Left ventricle myocardium superior (tissue), 1 donor: ENCODE measurements at places on chromosomes 5 and 9. TPM values are rescaled to one million over a fixed set of nuclear protein-coding genes. Genes with fewer than 3 reads are reported as not detected.

DNA sequence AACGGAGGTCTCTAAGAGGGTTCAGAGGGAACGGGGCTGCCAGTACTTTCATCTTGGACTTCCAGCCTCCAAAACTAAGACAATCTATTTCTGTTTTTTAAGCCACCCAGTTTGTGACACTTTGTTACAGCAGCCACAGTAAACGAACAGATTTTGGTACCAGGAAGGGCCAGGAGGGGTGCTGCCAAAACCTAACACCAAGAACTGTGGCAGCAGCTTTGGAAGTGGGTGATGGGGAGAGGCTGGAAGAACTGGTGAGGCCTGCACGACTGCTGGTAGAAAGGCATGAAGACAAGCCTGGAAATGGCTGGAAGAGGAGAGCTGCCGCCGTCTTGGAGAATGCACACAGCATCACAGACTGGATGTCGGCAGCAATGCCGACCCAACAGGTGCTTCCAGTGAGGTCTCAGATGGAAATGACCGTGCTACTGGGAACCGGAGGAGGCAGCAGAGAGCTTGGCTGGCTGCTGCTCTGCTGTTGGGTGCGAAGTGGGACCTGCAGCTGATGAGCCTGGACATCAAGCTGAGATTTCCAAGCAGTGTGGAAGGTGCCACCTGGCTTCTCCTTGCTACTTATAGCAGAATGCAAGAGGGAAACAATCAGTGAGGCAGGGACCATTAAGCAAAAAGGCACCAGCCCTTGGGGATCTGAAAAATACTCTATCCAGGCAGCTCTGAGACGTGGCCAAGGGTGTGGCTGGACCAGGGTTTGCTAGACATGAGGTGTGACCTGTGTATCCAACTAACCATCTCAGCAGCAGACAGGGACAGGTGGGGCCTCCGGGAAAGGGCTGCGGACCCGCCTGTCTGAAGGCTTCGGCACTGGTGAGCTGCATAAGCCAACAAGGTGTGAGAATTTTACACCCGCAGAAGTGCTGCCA is 4.7 kb upstream of the TMEM210 start:
- DNase-seq: no peak

- DNase-seq: no peak
Observed at GRCh38 chr5:1294835-1295649, at the start of gene TERT. Gene TERT, minus strand, starts transcription at chr5:1295068. Its CDS starts 79 bp downstream, at chr5:1294989.

GRCh38 chr9:131324736-131325679 is 35.5 kb downstream of the PLPP7 start:
- peak; percentile 30 for DNase-seq

DNA sequence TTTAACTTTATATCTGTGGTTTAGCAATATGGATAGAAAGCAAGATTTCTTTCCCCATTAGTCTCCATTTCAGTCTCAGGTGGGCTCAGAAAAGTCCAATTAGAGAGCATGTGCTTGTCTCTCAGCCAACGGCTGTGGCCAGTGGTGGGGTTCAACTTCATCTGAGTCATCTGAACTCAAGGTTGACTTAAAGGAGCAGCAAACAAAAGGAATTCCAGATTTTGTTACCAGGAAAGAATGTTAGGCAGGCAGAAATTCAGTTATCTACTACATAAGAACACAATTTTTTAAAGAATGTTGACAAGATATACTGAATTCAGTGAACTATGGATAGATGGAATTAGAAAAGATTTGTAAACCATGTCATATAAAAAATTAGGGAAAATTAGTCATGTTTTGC is 784.1 kb downstream of the MAT2B start:
- DNase-seq: no peak

DNA sequence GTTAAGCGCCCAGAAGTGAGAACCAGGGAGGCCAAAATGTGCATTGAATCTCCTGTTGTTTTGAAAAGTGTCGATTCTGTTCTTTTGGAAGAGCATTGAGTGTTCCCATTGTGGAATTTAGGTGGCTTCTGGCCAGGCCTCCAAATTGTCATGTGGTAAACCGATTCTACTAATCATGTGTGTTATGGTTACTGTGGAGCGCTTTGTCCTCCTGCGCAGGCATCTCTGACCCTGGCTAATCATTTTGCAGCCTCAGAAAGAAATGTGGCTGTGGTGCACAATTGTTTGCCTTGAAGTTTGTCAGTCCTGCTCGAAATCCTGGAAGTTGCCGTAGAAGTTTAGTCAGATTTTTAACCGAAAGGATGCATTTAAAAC is 121.3 kb downstream of the RASGRF2 start:
- no peak for DNase-seq

- DNase-seq: no peak
Observed at GRCh38 chr9:19188771-19189170, 41.7 kb upstream of the DENND4C start.

- DNase-seq: no peak
Observed at GRCh38 chr5:31443572-31443971, 88.3 kb downstream of the DROSHA start.

DNA sequence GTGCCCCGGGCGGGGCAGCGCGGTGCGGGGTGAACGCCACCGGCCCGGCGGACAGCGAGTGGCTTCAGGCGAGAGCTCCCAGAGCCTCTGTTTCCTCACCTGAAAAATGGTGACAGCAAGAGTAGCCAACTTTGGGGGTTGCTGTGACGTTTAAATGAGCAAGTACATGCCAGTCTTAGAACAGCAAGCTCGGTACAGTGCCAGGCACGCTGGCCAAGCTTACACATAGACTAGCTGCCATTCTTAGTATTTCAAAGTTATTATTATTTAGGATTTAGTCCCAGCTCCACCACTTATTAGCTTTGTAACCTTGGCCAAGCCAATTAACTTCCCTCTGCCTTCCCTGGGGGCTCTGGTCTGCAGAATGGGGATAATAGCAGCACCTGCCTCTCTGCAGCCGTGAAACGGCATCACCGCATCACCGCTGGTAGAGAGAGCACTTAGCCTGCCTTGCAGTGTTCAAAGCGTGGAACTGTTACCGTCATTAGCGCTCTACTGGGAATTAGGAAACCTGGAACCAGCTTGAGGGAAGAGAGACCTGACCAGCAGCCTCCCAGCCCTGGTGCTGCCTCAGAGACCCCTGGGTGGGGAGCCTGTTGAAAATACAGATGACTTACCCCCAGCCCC is at the start of gene C9orf50:
C9orf50 (minus strand) TSS at position 433 of the 627 bp plus-strand sequence. CDS start 527 bp downstream, outside the sequence.
- no peak for DNase-seq

- DNase-seq: peak; percentile 80
Observed at GRCh38 chr9:27528076-27528885, 1.3 kb downstream of the MOB3B start.

DNA sequence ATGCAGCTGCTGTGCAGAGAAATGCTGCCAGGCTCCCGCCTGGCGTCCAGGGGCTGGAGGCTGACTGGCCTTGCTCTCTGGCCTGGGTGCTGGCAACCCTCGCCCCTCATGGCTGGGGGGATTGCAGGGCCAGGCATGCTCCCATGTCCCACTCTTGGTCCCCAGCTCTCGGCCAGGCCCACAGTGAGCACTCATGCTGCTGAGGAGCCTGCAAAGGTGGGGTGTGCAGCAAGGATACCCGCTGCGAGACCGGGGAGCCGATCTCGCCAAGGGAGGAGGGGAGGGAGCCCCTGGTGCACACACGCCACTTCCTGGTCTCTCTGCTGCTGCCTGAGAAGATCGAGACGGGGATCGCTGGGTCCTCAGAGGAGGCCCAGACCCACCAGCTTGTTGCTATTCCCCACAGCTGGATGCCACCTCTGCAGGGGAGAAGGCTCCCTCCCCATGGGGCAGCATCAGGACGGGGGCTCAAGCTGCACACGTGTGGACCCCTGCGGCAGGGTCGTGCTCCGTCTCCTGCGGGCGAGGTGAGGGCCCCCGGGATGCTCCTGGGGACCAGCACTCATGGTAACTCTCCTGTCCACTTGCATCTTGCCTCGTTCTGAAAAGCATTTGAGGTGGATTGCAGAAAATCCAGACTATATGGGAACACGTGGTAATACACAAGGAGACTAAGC is 14.3 kb upstream of the CACFD1 start:
- DNase-seq: no peak

DNA sequence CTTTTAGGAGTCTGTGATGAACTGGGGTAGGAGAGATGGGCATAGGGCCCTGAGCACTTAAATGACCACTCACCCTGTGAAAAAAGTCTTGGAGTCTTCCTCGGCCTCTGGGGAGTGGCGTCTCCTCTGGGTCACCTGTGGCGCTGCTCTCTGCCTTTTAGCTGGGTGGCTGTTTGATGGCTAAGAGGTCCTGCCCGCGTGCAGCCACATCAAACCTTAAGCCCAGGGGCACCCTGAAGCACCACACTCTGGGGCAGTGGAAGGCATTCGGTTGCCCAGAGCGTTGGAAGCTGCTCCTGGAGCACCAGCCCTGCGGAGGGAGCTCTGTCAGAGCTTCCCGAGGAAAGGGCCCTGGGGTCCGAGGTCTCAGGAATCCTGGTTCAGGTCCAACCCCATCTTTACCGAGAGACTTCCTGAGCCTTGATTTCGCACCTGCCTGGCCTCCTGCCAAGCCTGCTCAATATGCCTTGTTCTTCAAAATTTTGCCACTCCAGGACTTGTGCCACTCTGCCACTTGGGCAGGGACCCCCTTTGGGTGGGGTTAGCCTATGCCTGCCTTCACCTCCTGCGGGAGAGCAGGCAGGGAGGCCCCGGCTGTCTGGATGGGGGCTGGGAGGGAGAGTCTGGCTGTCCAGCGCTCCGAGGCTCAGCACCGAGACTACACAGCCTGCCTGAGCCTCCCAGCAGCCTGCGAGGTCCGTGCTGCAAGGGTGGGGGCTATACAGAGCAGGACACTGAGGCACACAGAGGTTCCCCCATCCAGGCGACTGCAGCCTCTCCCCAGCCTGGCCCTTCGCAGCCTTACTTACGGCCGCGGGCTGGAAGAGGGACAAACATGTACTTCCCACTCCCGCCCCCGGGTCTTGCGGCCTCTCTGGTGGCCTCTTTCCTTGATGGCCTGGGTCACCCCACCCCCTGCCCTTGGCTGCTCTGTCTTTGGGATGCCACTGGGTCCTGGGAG is 63.4 kb upstream of the RNU6ATAC start:
- DNase-seq: peak; percentile 40

DNA sequence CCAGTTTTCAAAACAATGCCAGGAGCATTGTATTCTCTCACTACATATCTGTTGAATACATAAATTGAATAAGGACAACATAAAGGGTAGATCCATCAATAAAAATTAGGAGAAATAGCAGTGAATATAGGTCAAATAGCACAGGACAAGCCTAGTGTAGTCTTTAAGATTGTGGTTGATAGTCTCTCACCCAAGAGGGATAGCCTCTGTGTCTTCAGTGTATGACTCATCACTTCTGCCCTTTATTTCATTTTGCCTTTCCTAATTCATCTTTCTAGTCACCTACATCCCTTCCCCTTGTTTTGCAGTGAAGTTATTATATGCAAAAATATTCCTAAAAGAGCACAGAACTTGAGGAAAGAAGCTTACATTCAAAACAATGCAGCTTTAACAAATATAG is 335.0 kb upstream of the TUSC1 start:
- no peak for DNase-seq

DNA sequence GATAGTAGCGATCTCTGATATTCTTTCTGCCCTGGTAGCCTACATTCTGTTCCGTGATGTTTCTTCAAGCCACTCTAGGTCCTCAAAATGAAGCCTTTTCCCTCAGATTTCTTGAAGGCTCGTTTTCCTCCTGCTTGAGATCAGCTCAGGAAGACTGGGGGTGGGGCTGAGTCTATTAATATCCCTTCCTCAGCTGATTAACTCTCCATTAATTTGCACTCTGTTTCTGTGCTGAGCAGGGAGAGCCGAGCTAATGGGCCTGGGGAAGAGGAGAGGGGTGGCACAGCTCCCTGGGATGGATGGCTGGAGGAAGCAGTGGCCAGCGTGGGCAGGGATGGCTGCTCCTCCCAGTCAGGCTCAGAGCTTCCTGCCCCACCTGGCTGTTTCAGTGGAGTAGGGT is 93.3 kb downstream of the PPARGC1B start:
- DNase-seq: no peak

DNA sequence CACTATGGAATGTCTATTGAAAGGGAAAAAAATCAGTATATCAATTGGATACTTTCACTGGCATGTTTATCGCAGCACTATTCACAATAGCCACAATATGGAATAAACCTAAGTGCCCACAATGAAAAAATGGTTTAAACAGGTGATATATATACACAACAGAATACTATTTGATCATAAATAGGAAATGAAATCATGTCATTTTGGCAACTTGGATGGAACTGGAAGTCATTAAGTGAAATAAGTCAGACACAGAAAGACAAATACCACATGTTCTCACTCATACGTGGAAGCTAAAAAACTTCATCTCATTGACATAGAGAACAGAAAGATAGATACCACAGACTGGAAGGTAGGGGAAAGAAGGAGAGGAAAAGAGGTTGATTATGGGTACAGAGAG is 471.6 kb upstream of the FTMT start:
- DNase-seq: no peak

GRCh38 chr9:34636791-34637355 is 714 bp downstream of the SIGMAR1 start:
- peak; percentile 67 for DNase-seq

DNA sequence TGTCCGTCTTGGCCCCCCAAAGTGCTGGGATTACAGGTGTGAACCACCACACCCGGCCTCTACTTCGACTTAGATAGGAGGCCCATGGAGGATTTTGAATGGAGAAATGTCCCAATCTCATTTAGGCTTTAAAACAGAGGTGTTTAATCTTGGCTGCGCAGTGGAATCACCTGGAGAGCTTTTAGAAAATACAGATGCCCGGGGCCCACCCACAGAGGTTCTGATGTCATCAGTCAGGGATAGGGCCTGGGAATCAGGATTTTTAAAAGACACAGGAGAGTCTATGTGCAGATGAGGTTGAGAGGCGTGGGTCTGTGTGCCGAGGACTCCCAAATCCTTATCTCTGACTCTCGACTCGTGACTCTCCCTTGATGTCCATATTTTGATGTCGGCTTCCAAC is 124.0 kb upstream of the BOD1 start:
- DNase-seq: no peak

GRCh38 chr9:128685636-128686489 is 3.2 kb upstream of the SET start:
- DNase-seq: no peak

DNA sequence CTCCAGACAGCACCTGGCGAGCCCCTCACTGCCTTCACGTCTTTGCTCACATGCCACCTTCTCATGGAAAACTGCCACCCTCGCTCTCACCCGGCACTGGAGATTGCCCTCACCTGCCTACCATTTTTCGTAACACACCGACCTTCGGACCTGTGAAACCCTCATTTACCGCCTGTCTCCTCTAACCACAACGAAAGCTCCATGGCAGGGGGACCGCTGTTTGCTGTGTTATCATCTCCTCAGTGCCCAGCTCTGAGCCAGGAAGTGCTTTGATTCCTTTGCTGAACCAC is 109.2 kb upstream of the PHYKPL start:
- no peak for DNase-seq

NTNG2 gene
- total RNA-seq: 1.9 TPM

NR5A1 gene
- not detected for total RNA-seq

BTNL8 gene
- total RNA-seq: 0.27 TPM

MARVELD2 gene
- total RNA-seq: 1.8 TPM

PCDHA4 gene
- 0.10 TPM for total RNA-seq

FOXD4L3 gene
- total RNA-seq: not detected

POU5F2 gene
- total RNA-seq: 0.30 TPM

PAEP gene
- not detected for total RNA-seq

PAPPA gene
- total RNA-seq: 1.1 TPM

RANBP17 gene
- total RNA-seq: 3.9 TPM

CAVIN4 gene
- 71.6 TPM for total RNA-seq
